ENCODE measurements at places on chromosomes 3 and 15. TPM values are rescaled to one million over a fixed set of nuclear protein-coding genes. Genes with fewer than 3 reads are reported as not detected.

DNA sequence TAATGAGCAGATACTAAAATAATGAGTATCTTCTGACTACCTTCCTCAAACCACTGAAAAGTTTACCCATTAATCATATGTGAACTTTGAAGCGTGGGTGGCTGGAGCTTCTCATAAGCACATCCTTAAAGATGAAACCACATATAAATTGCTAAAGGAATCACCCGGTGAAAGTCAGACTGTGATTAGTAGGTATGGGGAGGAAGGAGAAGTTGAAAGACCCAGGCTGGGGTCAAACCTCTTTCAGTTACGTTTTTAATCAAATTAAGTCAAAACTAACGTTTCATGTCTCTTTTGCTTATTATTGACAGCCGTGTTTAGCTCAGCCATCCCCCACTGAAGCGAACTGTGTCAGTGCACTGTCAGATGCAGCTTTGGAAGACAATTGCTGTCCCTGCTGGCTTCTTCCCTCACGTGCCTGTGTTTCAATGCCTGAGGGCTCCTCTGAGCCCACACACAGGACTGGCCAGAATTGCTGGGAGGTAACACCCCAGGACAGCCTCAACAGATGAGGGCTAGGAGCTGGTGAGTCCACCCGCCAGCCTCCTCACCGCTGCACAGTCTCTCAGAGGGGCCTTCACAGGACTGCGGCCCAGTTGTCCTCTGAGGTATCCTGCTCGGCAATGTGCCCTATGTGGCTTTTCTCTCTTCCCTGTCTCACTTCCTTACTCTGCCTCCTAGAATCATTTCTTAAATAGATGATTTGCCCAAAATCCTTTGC is 29.3 kb upstream of the SH3BP5 start:
- DNase-seq, result no peak

RFC4 gene
- 13.2 TPM for total RNA-seq

DNA sequence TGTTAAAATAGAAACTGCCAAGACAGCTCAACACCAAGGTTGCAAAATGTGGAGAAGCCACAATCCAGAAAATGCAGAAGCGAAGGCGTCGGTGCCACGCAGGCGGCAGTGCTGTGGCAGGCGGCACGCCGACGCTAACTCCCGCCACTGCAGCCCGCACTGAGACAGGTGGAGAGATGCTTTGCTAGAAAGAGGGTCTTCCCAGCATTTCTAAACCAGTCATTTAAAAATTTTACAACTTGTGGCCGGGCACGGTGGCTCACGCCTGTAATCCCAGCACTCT is 23.2 kb downstream of the CYFIP1 start:
- DNase-seq, result no peak

FBXL22 gene
- 0.54 TPM for total RNA-seq

TTLL3 gene
- total RNA-seq, result 40.8 TPM

- DNase-seq, result no peak
Observed at GRCh38 chr15:58459045-58459444, 27.3 kb downstream of the LIPC start.

- DNase-seq, result no peak
Observed at GRCh38 chr3:191982481-191982880, 521.5 kb downstream of the PYDC2 start.
